CD8-positive, alpha-beta memory T cell (primary cell): ENCODE measurements at places on chromosomes 3 and 15.

DNA sequence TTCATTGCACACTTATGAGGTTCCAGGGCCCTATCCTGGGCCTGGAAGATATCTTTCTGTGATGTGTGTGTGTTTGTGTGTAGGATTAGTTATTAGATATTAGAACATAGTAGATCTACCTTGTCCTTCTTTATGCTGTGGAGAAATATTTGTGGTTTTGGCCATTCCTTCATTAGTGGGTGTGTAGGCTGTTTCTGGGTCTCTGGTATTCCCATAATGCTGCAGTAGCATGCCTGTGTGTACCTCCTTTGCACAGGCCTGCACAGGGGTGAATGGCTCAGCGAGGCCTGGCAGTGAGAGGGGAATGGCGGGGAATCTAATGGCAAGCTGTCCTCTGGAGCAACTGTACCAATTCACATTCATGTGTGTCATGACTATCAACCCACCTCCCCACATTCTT is 125.8 kb upstream of the MRPS22 start:
- DNase-seq = no peak

GRCh38 chr15:38028869-38029268 is 94.4 kb downstream of the TMCO5A start:
- DNase-seq = no peak

DNA sequence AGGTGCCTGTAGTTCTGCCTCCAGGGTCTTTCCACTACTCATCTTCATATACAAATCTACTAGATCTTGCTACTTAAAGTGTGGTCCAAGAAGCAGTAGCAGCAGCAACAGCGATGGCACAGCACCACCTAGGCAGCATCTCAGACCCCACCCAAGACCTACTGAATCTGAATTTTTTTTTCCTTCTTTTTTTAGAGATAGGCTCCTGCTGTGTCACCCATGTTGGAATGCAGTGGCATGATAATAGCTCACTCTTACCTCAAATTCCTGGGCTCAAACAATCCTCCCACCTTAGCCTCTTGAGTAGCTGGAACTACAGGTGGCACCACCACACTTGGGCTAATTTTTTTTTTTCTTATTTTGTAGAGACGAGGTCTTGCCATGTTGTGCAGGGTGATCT is 346.7 kb upstream of the TGFBR2 start:
- DNase-seq = no peak

- no peak for DNase-seq
Observed at GRCh38 chr15:34994925-34995324, 6.8 kb upstream of the ZNF770 start.

DNA sequence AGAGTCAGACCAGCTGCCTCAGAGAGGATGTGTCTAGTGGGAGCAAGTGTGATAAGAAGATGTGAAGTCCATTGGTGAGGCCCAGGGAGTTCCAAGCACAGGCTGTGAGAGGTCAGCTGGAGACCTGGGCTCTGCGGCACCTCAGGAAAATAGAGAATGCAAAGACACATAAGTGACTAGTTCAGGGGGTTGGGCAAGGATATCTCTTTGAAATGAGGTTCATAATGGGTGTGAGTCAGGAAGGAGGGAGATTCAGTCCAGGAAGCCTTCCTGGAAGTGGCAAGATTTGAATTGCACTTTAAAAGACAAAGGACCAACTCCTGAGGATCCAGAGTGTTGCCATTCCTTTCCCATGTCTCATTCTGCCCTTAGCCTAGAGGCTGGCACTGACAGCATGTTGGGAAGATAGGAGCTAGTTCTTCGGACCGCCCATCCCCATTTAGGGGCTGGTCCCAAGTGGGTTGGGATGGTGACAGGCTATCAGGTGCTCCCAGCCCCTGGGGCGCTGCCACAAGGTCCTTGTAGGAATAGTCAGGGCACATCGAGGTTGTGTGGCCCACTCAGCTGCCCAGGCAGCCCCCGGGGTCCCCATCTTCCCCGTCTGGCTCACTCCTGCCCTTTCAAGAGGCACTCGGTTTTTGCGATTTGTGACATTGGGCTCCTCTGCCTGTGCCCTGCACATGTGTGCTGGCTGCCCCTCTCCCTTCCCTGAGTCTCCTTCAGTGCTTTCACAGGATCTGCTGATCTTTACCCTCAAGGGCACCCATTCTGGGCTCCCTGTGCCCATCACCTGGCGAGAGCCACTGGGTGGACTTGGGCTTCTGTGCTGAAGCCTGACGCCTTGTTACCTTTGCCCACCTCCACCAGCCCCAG is 23.7 kb downstream of the ESYT3 start:
- no peak for DNase-seq

GRCh38 chr3:89367166-89367565 is 259.7 kb downstream of the EPHA3 start:
- DNase-seq = no peak

DNA sequence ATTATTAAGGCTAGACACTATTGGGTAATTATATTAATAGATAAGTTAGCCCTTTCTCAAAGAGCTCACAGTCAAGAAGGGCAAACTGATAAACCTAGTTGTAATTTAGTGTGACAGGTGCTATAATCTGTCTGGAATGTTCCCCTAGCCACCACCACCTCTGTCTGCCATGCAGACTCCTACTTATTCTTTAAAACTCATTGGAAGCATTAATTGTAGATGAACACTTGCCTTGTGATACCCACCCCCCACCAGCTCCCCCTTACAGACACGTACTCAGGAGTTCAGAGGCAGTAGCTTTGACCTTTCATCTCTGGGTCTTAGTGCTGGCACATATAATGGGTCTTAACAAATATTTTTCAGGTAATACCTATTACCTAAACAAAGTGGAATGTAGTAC is 195.9 kb downstream of the TP63 start:
- DNase-seq = no peak

DNA sequence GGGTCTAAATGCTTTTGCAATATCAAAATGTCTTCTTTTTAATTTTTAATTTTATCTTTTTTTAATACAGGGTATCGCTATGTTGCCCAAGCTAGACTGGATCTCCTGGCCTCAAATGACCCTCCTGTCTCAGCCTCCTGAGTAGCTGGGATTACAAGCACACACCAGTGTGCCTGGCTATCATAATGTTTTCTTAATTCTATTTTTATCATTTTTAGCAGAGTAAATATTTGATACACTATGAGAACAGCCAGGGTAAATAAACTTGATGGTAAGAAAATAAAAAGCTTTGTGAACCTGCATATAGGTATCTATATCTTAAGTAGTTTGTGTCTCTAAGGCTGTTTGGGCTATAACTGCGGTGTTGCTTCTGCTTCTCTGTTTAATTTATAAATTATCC is 60.4 kb downstream of the IL12A start:
- DNase-seq = no peak

DNA sequence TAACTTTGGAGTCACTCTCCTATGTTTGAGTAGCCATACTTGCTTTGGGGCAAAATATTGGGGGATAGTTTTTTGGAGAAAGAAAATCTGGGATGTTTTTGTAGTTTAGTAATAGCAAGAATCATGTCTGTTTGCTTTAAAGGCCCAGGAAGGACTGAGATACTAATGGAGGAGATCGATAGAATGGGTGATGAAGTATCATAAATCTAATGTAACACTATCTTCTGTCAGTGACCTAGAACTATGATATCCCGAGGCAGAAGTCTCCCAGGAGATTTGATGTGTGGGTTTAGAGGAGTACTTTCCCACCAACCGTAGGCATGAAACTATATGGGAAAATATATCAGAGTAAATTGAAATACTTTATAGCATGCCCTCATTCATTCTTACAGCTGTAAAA is 21.0 kb upstream of the NFKBIZ start:
- no peak for DNase-seq

GRCh38 chr3:107368654-107369398 is 8.4 kb upstream of the CCDC54 start:
- DNase-seq = no peak

DNA sequence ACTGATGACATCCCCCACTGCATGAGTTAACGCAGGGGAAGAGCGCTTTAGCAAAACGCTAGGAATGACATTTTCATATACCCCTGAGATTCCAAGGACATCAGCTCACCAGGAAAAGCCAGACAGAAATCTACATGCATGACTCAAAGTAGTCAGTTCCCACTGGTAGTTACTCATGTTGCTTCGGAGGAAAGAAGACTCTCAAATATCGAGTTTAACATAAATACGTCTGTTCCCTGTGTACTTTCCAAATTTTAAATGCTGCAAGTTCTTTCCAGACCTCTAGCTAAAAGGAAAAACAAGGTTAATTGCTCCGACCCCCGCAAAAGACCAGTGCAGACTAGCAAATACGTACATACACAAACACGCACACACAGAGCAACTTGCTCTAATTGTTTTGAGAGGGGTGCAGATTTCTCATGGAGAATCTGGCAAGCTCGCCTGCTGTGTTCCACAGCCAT is 115.4 kb upstream of the PRICKLE2 start:
- DNase-seq = no peak

- no peak for DNase-seq
Observed at GRCh38 chr3:159029306-159030026, 227.6 kb downstream of the MFSD1 start.

DNA sequence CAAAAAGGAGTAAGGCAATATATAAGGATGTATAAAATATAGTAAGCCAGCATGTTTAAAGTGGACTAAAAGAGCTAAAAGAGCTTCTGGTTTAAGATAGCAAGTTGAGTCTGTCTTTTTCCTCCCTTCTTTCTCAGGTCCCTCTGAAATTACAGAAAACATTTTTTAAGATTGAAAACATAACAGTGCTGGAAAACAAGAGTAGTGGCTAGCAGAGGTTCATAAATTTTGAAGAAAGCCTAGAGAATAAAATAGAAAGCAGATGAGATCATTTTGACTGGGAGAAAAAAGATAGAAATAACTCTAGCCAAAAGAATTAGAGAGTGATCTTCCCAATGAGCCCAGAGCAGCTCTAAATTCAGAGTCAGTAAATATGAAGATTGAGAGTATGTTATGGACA is 41.9 kb downstream of the ATP8B4 start:
- DNase-seq = no peak

GRCh38 chr15:93486407-93487117 is 397.6 kb upstream of the RGMA start:
- DNase-seq = no peak

GRCh38 chr15:29312387-29312786 is 42.8 kb upstream of the NSMCE3 start:
- DNase-seq = no peak

GRCh38 chr3:140573011-140573410 is 104.9 kb upstream of the TRIM42 start:
- DNase-seq = no peak

- no peak for DNase-seq
Observed at GRCh38 chr3:49412632-49413337, 562 bp downstream of the TCTA start.

DNA sequence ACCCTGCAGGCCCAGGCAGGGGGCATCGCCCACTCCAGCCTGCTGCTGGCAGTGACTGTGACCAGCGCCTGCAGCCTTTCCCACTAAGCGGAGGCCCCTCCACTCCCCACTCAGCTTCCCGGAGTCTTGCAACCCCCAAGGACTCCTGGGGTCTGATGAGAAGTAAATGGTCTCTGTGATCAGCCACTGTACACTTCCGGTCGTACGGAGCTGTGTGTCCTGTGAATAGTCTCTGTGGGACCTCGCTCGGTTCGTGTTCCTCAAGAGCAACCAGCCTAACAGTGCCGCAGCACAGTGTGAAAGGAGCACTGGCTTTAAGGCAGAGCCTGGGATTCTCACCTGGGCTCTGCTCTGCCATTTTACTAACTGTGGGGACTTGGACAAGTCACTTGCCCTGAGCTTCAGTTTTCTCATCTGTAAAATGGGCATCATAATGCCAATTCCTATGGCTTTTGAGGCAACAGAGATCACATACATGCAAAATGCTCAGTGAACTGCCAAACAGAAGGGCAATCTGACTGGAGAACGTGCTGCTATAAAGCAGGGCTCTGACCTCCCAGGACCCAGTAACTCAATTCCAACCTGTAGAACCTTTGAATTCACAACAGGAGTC is 26.7 kb downstream of the TMEM43 start:
- no peak for DNase-seq

DNA sequence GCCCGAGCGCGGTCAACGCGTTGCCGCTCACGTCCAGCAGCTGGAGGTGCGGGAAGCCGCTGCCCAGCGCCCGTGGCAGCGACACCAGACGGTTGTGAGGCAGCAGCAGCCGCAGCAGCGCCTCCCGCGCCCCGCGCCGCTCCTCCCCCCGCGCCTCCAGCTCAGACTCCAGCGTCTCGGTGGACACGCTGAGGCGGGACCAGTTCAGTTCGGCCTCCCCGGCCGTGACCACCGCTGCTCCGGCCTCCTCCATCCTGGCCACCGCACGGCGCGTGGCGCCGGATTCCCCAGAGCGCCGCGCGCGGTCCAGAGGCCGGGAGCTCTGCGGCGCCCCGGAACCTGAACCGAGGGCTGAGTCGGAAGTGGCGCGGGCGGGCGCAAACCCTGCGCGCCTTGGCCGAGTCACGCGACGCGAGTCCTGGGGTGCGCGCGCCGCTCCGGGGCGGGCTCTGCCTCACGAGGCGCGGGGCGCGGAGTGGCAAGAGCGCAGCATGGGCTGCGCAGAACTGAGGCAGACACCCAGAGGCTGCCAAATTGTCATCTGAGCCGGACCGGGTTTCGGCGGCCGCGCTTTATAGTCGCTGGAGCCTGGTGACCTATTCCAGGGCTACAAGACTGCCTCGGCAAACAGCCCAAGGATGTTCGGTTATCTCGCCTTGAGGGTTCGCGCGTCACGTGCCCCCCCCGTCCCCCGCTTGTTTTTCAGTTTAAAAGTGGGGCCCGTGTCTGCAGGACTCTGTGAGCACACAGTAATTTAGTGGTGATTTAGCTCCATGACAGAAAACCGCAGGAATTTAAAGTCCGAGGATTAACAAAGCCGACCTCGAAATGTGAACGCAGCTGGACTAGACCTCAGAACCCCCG is at the start of gene LRRC58:
TSS of gene LRRC58 (minus strand) at position 364 of the 864 bp plus-strand sequence. CDS start at position 253, 111 bp downstream.
- DNase-seq = peak; percentile 91

DNA sequence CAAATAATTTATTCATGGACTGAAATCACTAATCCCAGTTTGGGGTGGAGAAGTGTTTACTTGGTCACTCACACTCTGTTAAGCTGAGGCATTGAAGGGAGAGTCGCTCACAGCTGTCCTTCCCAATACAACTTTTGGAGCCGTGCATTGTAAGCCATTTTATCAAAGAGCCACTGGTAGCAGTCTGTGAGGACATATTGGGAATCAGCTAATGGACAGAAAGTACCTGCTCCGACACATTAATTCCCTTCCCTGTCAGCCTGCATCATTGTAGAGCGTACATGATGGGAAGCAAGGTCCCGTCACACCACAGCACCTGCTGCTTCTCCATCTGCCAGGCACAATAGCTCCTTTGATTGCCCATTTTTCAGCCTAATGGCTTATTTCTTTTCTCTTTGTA is 643.2 kb downstream of the SQOR start:
- DNase-seq = no peak

DNA sequence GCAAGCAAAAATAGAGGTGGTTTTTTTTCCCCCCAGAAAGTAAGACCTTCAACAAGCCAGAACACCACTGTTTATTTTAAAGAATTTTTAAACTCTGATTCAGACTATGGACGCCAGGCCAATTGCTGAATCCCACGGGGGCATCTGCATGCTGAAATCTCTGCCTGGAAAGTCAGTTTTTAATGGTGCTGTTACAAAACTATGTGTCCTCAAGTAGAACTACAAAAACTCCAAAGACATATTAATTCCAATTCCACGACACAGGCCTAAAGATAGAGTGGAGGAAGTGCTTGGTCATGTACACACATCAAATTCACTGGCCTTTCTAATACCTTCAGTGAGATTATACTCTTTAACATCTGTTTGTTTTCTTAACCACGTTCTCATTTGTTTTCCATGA is 490.5 kb upstream of the NR2F2 start:
- DNase-seq = no peak

- DNase-seq = no peak
Observed at GRCh38 chr15:80870893-80871292, 91.7 kb downstream of the CEMIP start.

GRCh38 chr3:114333180-114333922 is 39.5 kb downstream of the TIGIT start:
- DNase-seq = no peak
